Activated CD4-positive, alpha-beta T cell treated with anti-CD3 and anti-CD28 coated beads for 1 hour (primary cell): ENCODE measurements at places on chromosomes 4 and X.
A peak's percentile ranks its signal among the peaks of the same experiment; 100 is the strongest.

GRCh38 chr4:8786166-8786565 lies 85.5 kb downstream of the HMX1 start:
- no peak for DNase-seq

DNA sequence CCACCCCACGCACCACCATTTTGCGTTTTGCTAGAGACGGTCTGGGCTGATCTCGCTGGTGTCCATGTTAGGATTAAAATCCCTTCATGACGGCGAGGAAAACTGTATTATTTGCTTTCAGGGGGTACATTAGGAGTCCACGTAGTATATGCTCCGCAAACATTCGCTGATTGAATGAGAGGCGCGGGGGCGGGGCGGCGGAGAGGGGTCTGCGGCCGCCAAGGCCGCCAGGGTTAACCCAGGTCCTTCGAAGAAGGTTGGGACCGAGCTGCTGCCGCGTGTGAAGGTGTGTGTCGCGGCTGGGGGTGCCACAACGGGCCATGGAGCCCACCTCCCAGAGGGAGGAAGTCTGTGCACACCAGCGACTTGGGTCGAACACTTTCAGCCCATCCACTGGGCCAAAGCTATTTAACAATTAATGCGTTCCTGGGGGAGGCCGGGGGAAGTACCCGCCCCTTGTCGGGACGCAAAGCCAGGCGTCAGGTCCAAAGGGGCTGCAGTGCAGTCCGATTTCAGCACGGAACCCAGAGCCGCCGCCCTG lies 6.4 kb upstream of the PITX2 start:
- no peak for DNase-seq

DNA sequence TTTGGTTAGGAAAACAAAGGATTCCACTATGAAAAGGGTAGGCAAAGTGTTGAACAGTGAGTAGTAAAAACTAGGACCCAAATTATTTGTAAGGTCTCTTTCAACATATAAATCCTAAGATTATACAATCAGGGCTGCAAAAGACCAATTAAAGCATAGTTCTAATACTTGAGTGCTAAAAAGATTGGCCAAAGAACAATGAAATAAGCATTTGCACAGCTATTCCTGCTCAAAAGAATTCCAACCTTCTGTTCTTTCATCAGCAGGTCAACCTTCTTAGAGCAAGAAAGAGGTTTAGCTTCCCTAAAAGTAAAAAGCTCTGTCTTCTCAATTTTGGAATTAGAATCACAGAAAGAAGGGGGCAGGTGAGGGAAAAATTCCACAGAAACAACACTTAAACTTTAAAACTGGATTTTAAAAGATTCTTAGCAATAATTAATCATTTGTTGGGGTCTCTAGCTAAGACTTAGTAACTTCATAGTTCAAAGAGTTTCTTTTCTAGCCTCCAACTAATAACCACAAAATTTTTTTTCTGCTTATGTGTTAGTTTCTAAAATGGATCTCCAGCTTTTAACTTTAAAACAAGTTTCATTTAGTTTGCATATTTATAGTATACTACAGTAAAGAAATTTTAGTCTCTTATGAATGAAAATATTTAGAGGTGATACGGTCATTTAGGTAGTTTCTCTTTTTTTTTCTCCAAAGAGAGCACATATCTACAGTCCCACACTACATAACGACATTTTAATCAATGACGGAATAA lies 16.3 kb downstream of the TSPAN5 start:
- no peak for DNase-seq

DNA sequence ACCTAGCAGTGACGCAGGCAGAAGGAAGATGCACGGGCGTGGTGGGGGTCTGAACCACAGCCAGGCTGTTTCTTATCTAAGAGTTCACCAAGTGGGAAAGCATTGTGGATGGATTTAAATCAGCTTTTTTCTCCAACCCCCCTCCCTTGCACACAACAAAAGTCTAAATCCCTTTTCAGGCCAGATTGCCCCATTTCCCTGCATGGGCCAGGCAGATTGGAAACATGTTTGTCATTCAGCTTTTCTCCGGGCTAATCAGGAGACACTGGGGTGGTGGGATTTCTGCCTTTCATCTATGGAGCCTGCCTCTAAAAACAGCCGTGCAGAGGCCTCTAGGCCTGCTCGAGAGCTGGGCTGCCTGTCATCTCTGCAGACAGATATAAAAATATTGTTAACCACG lies 166.3 kb upstream of the LEF1 start:
- DNase-seq, result no peak

- DNase-seq, result no peak
Measured at GRCh38 chr4:105551965-105552746, at the start of gene ARHGEF38. Gene ARHGEF38, plus strand, starts transcription at chr4:105552620. Its CDS starts 146 bp downstream, at chr4:105552766.

DNA sequence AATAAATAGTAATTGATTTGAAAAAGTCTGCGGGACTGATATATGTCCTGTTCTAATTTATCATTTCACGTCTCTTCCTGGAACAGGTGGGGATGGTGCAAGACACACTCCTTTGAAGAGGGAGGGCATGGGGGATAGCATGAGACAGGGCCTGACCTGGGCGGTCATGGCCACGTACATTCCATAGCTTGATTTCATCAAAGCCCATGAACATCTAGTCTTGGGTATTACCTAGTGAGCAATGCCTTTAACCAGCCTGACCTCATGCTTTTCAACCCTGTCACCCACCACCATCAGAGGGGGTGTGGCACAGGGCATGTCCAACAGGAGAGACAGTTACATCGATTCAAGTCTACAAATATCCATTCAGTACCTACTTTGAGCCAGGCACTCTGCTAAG lies 52.3 kb upstream of the HOPX start:
- DNase-seq, result no peak

GRCh38 chr4:68744368-68744767 lies 71.4 kb upstream of the UGT2B10 start:
- DNase-seq, result no peak

DNA sequence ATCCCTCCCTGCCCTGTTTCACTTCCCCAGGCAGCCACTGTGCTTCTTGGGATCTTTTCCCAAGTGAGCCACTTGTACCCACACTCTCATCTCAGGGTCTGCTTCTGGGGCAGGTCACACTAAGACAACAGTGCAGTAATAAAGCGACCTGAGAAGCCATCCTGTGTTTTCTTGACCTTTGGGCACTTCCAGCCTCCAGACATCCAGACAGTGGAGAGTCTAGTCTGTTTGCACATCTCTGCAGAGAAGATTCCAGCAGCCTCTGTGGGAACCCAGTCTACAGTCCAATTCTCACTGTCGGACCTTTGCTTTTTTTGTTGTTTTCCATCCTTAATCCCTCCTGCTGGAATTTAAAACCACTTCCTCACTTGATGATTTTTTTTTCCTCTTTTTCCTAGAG lies 50.3 kb upstream of the ATP6AP2 start:
- no peak for DNase-seq

GRCh38 chrX:150476164-150476699 lies 92.2 kb upstream of the MTM1 start:
- DNase-seq, result no peak

DNA sequence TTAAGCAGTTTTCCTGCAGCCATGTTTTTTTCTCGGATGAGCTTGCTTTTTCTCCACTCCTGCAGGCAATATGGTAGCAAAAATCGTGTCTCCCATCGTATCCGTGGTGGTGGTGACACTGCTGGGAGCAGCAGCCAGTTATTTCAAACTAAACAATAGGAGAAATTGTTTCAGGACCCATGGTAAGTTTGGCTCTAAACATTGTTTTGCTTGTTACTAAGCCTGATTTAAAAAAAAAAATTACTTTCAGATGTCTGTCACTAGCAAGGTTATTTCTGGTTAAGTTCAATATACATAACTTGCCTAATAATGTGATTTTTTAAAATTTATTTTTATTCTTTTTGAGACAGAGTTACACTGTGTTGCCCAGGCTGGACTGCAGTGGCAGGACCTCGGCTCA lies 17.5 kb upstream of the GYG2 start:
- DNase-seq, result no peak

GRCh38 chr4:36492041-36492440 lies 210.6 kb downstream of the DTHD1 start:
- DNase-seq, result no peak

DNA sequence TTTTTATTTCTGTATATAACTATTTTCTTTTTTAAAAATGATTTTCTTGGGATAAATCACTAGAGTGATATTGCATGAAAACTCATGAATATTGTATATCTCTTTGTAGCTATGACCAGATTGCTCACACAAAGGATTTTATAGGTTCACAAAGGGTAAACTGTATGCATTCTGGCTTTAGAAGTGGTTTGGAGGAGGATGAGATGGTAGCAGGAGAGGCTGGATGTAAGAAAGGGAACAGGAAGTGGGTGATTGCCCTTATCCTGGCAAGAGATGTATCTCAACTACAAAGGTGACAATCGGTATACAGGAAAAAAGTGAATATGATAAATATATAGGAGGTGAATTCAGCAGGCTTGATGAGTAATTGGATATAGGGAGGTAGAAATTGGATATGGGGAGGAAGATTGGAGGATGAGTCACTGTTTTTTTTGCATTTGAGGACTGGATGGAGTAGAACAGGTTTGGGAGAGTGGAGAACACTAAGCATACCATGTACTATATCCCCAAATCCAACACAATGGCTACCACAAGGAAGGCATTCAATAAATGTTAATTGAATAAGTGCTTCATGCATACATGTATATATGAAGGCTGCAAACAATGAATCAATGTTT lies 9.9 kb downstream of the FGG start:
- DNase-seq, result no peak

DNA sequence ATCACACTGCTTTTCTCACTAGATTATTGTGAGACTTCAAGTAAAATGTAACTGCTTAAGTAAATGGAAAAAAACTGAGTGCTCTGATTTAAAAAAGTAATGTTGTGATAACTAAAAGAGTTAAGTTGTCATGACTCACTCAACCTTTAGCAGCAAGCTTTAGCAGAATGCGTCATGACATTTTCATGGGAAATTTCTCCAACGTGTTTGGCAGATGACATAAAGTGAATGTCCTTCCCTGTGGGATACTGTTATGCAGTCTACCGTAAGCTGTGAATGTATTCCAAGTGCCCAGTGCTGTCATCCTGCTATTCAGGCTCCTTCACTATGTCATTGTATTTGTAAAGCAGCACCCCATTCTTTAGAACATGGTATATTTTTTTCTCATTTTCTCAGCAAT lies 136.2 kb downstream of the CPXCR1 start:
- no peak for DNase-seq

DNA sequence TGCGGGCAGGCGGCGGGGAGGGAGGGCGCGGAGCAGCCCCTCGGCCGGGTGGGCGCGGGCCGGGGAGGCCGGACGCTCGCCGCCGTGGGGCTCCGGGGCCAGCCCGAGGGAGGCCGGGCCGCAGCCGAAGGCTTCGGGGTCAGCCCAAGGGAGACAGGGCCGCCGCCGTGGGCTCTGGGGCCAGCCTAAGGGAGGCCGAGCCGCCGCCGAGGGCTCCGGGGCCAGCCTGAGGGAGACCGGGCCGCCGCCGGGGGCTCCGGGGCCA lies 251 bp downstream of the KIAA0232 start:
- peak; percentile 11 for DNase-seq

- DNase-seq, result no peak
Measured at GRCh38 chrX:117508021-117508420, 608.6 kb downstream of the KLHL13 start.

GRCh38 chrX:134999469-134999868 lies 8.7 kb downstream of the SMIM10 start:
- no peak for DNase-seq
